A549 treated with AZD2906 at 1 μM for 4 hours (cell line): ENCODE measurements at places on chromosomes 4 and X. TPM values are rescaled to one million over a fixed set of nuclear protein-coding genes. Genes with fewer than 3 reads are reported as not detected.

The DSPP gene
- not detected in 5 replicates for total RNA-seq

The HMGB2 gene
- 102 to 128 TPM (median 122 TPM) in 5 replicates for total RNA-seq

The KLHL4 gene
- total RNA-seq = 5.6 to 6.3 TPM (median 5.6 TPM) in 5 replicates

The CTAG1B gene
- not detected in 5 replicates for total RNA-seq

The CXorf65 gene
- total RNA-seq = not detected in 5 replicates
